ENCODE measurements at places on chromosomes 13 and 19. TPM values are rescaled to one million over a fixed set of nuclear protein-coding genes. Genes with fewer than 3 reads are reported as not detected.

The ZNF544 gene
- total RNA-seq: 24.0 TPM

The NCCRP1 gene
- total RNA-seq: not detected

The NCAN gene
- total RNA-seq: not detected

The MEF2B gene
- 0.49 TPM for total RNA-seq

The FCHO1 gene
- 0.71 TPM for total RNA-seq

The DCT gene
- total RNA-seq: 0.16 TPM

The LYPD3 gene
- 0.38 TPM for total RNA-seq

The LGALS14 gene
- not detected for total RNA-seq

The ZSCAN1 gene
- total RNA-seq: not detected

The DLL3 gene
- not detected for total RNA-seq

The CGB3 gene
- total RNA-seq: not detected

The PRSS57 gene
- total RNA-seq: not detected

The MATK gene
- 0.14 TPM for total RNA-seq

The GSX1 gene
- total RNA-seq: not detected

The CDC42EP5 gene
- total RNA-seq: 8.7 TPM

The CYP2A6 gene
- total RNA-seq: not detected

The ZNF724 gene
- 1.9 TPM for total RNA-seq

The IGFL1 gene
- not detected for total RNA-seq

The SIGLEC8 gene
- 0.16 TPM for total RNA-seq

The CCL25 gene
- total RNA-seq: not detected

The OLFM2 gene
- 1.7 TPM for total RNA-seq

The TGFBR3L gene
- total RNA-seq: 8.2 TPM

The TEX101 gene
- not detected for total RNA-seq

The IL12RB1 gene
- 0.44 TPM for total RNA-seq

The KL gene
- 1.2 TPM for total RNA-seq

The ACP7 gene
- not detected for total RNA-seq

The ZFR2 gene
- total RNA-seq: not detected

The TUBA3C gene
- not detected for total RNA-seq

The MBD3 gene
- 48.6 TPM for total RNA-seq

The FGF21 gene
- not detected for total RNA-seq

The CASP14 gene
- not detected for total RNA-seq

The CEACAM4 gene
- total RNA-seq: 0.25 TPM

The NPHS1 gene
- total RNA-seq: not detected

The EFNB2 gene
- 10.1 TPM for total RNA-seq

The TJP3 gene
- not detected for total RNA-seq

The BRSK1 gene
- total RNA-seq: 3.0 TPM

The SIGLEC10 gene
- 0.38 TPM for total RNA-seq

The C19orf67 gene
- not detected for total RNA-seq

The GJB2 gene
- not detected for total RNA-seq

The DACT3 gene
- total RNA-seq: 18.3 TPM

The ZFP82 gene
- total RNA-seq: 5.0 TPM

The KLK2 gene
- total RNA-seq: not detected

The SPIB gene
- not detected for total RNA-seq

The LSM4 gene
- total RNA-seq: 94.8 TPM

The TBXA2R gene
- total RNA-seq: 2.3 TPM

The KASH5 gene
- not detected for total RNA-seq

The USHBP1 gene
- total RNA-seq: 7.0 TPM
